Spinal cord (tissue), 10 donors: ENCODE measurements at places on chromosomes 7 and 10. TPM values are rescaled to one million over a fixed set of nuclear protein-coding genes. Genes with fewer than 3 reads are reported as not detected.

Gene TRPV5
- total RNA-seq, result 0.11 TPM

- no peak for DNase-seq
These were observed 47.4 kb downstream of the MGAM2 start for GRCh38 chr7:142158736-142159496.

GRCh38 chr7:2316578-2316977, 2.3 kb upstream of the SNX8 start:
- DNase-seq, result no peak

Gene PLAU
- 4.7 TPM for total RNA-seq

DNA sequence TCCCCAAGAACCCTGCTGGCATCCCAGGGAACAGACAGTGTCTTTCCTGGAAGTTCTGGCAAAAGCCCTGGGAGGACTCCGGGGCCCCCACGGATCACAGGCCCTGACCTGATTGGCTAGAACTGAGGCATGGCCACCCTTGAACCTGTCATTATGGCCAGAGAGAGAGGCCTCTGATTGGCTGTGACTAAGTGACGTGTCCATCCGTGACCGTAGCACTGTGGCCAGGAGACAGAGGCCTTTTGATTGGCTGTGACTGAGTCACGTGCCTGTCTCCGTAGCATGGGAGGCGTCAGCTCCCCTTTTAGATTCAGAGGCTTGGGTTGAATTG, 163.8 kb downstream of the RGS10 start:
- no peak for DNase-seq

Gene SEMA4G
- 9.9 TPM for total RNA-seq

- DNase-seq, result no peak
These were observed 118.5 kb downstream of the LYZL1 start for GRCh38 chr10:29407280-29407858.

DNA sequence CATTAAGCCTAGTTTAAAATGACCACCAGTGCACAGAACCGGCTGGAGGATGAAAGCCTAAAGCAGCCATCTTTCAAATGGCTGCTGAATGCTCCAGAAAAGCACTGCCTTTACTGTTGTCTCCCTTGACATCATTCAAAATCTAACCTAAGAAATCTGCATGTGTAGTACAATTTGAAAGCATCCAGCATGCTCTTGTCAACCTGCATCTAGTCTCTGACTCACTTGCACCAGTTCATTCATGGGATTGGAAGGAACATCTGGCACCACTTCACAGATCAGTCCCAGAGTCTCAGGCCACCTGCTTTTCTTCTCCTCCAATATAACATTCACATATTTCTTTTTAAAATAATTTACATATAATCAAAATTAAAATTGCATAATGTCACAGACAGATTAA, 76.2 kb downstream of the RNF133 start:
- no peak for DNase-seq

- no peak for DNase-seq
These were observed 245.4 kb downstream of the AUTS2 start for GRCh38 chr7:69843653-69844052.

DNA sequence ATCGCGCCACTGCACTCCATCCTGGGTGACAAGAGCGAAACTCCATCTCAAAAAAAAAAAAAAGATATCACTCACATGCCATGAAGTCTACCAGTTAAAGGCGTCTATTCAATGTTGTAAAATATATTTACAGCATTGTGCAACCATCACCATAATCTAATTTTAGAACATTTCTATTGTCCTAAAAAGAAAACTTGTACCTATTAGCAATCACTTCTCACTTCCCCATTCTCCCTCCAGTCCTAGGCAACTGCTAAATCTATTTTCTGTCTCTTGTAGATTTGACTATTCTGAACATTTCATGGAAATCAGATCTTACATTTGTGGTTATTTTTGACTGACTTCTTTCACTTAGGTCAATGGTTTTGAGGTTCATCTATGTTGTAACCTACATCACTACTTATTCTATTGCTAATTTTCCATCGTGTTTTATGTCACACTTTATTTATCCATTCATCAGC, 25.2 kb upstream of the OTUD1 start:
- DNase-seq, result no peak

Gene PSD
- 32.7 TPM for total RNA-seq

Gene OGDHL
- total RNA-seq, result 23.2 TPM

DNA sequence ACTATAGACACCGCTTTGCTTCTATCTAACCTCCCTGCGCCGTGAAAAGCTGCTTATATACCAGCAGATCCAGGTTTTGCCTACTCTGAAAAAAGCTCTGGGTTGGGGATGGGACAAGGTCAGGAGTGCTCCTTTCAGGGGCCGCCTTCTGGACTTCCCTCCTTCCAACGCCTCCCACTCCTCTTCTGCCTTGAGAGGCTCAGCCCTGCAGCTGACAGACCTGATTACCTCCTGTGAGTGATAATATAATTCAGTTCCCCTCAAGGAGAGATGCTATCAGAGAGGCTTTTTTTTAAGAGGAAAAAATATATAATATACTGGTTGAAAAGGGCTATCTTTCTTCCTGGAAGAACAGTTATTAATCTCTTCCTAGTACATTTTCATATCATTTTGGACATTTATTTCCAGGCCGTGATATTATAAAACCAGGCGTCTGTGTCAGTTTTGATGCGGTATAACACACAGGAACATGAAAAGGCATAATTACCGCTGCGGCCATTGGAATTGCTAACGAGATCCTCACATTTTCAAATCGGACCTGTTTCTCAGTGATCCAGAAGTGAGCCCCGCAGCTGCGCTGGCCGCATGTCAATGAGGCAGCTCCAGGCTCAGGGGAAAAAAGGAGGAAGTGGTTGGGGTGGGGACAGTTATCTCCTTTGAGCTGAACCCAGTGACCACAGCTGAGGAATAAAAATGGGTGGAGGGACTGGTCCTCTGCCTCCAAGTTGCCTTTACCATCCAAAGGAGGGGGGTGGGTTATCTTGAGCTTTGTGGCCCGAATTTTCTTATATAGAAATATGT, 457.1 kb downstream of the TYW1 start:
- no peak for DNase-seq

- DNase-seq, result peak; percentile 45
These were observed 2.0 kb upstream of the ARPC1B start for GRCh38 chr7:99372275-99373090.
